ENCODE measurements at places on chromosomes 3 and 15. TPM values are rescaled to one million over a fixed set of nuclear protein-coding genes. Genes with fewer than 3 reads are reported as not detected.

Gene LRTM1
- not detected for total RNA-seq

Gene IQCF5
- total RNA-seq: not detected

- DNase-seq: no peak
Measured at GRCh38 chr15:76060118-76060989, 569 bp downstream of the TMEM266 start.

DNA sequence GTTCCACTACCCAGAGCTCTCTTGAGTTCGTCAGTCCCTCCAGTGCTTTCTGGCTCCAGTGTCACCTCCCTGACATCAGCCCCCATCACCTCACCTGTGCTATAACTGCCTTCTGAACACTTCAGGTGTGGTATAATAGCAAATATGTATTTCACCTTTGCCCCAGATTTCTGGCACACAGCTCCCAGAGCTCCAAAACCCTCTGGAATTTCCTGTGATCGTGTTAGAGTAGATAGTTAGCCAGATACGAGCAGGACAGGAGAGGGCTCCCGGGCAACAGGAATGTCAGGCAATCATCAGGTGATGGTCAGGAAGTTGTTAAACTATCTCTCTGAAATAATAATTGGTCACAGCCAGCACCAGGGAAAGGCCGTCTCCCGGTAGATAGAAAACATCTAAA lies 22.6 kb upstream of the LIMD1 start:
- DNase-seq: no peak

DNA sequence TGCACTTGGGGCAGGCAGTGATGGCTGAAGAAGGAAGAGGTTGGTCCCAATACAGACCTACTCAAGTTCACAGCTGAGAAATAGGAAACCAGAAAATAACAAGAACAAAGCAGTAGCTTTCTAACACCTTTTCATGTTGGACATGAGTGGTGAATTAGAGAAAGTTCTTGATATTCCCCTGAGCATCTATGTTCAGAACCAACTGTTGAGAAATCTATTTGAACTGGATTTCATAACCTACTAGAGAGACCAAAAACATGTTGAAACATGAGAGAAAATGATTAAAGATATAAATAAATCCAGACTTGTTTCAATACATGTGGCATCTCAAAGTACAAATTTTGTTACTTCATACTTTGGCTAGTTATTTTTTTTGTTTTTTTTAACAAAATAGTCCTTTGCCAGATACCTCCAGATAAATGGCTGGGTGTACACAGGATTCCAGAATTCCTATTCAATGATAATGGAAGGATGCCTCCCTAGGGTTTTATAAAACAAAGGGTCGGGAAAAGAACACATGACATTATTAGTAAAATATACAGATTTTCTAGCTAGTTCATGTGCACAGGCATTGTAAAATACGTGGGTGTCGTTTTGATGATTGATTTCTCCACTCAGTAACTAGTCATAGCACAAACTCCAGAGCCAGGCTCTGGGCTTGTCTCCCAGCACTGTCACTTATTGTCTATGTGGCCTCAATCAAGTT lies 34.4 kb upstream of the TNFSF10 start:
- DNase-seq: no peak

DNA sequence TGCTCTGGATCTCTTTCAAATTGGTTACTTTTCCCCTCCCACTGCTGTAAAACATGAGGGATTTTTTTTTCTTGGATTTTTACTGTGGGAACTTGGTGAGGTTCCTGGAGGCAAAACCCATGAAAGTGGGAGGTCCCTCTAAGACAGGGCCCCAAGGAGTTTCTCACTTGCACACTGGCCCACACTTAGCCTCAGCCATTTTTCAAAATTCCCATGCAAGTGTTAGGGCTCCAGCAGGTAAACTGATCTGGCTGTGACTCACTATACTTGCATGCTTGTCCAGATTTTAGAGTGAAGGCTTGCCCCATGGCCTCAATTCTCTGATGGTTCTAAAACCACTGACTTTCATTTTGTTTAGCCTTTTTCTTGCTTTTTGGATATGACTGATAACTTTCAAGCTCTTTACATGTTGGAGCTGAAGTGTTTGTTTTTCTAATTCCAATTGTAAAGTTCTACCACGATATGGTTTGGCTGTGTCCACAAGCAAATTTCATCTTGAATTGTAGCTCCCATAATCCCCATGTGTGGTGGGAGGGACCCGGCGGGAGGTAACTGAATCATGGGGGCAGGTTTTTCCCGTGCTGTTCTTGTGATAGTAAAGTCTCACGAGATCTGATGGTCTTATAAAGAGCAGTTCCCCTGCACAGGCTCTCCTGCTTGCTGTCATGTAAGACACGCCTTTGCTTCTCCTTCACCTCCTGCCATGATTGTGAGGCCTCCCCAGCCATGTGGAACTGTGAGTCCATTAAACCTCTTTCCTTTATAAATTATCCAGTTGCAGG lies 37.7 kb downstream of the MCCC1 start:
- DNase-seq: no peak

Data from CD4-positive, alpha-beta memory T cell (primary cell).